ENCODE measurements at places on chromosomes 2 and 18.

GRCh38 chr2:165311949-165312348 lies 72.7 kb downstream of the SCN2A start:
- no peak for DNase-seq

DNA sequence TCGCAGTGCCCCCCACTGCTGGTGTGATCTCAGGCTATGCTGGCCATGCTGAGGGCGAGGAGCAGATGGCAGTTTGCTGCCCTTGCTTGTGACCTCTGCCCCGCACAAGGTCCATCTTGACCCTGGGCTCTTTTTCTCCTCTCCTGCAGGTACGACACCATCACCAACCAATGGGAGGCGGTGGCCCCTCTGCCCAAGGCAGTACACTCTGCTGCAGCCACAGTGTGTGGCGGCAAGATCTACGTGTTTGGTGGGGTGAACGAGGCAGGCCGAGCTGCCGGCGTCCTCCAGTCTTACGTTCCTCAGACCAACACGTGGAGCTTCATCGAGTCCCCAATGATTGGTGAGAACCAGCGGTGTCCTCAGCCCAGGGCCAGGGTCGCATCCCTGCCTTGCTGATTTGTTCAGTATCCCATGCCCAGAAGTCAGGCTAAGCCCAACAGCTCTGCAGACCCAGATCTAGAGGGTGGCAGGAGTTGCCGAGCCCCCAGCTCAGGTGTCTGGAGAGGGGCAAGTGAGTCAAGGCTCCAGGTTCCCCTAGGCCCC lies 223.8 kb downstream of the ATAD2B start:
- DNase-seq, result no peak

GRCh38 chr18:49247781-49248180 lies 212.7 kb downstream of the DYM start:
- DNase-seq, result no peak

- DNase-seq, result no peak
Measured at GRCh38 chr2:98037666-98038336, 42.1 kb upstream of the TMEM131 start.

DNA sequence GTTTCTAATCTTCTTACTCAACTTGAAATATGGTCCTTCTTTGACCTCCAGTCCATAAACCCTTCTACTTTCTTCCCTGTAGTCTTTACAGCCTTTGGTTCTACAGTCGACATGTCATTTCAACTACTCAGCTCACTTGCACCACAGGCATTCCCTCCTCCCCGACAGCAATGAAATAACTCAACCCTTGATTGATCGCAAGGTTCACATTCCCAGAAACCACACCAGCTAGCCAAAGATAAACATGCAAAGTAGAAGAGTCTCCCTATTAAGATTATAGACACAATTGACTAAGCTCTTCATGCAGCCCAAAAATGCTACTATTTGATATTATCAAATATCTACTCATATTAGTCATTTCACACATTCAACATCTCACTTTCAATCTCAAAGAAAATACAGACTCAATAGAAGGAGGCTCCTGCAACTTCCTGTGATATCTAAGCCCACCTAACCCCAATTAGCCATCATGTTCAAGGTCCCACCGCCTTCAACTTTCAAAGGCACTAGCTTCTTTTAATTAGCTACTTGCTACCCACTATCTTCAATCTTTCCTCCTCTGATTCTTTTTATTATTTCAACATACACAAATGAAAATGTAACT lies 50.8 kb downstream of the RTTN start:
- no peak for DNase-seq

GRCh38 chr2:149816756-149817551 lies 229.4 kb upstream of the MMADHC start:
- no peak for DNase-seq

DNA sequence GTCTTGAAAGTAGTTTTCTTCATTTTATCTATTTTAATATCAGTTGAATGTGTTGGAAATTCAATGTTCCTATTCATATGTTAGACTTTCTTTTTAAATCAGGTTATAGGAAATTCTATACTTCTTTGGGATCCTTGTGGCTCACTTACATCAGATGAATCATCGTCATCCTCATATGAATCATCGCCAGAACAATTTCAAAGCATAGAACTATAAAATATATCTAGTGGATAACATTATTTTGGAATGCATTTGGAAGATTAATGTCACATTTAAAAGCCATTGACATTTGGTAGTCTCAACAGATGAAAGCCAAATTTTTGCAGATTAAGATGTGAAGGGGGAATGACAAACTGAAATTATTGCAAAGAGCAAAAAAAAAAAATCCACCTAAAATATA lies 94.1 kb downstream of the FAM161A start:
- no peak for DNase-seq

DNA sequence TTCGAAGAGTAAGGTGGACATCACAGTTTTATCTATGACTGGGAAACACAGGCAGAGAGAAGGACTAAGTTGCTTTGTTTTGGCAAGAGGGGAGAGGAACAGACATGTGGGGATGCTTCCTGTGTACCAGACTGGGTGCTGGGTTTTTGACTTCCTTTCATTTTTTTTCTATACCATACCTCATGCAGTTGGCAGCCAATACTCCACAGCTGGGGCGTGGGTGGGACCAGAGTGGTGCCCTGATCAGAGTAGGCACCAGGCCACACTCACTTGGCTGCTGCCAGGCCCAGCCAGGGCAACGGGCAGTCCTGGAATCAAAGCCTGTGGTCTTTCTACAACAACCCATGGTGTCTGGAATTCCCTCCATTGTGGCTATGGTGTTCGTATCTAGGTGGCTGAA lies 45.2 kb downstream of the SH3RF3 start:
- no peak for DNase-seq

- DNase-seq, result peak; percentile 42
Measured at GRCh38 chr18:49663899-49664890, 102.3 kb downstream of the LIPG start.
